ENCODE measurements at places on chromosomes 12 and 14.

DNA sequence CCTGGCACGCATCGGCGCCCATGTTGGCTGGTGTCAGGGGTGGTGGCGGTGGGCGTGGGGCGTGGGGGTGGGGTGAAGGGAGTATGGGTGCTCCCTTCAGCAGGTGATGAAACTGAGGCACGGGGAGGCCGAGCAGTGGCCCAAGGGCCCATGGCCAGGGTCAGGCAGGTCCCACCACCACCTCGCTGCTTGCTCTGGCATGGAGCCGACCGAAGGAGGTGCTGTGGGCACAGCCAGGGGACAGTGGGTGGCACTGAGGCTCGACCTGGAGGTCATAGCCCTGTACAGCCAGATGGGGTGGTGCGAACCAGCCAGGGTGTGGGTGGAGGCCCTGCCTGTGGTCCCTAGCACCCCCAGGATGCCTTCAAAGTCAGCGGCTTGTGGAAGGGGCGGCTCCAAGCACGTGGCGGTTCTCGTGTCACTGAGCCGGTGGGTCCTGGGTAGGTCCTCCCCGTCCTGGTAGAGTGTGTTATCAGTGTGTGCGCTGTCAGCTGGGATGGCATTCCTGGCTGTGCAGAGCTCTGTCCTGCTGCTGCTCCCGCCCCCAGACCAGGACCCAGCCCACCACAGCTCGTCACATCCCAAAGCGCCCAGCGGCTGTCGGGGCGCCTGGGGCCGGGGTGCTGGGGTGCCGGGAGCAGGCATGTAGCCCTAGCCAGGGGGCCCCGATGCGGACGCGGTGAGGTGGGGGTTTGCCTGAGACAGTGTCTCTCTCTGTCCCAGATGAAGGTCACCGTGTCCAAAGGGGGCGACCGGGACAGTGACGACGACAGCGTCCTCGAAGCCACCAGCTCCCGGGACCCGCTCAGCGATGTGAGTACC lies 35.3 kb downstream of the FBRSL1 start:
- no peak for DNase-seq

GRCh38 chr12:68406134-68406576 lies 74.0 kb upstream of the MDM1 start:
- DNase-seq = peak; percentile 35

DNA sequence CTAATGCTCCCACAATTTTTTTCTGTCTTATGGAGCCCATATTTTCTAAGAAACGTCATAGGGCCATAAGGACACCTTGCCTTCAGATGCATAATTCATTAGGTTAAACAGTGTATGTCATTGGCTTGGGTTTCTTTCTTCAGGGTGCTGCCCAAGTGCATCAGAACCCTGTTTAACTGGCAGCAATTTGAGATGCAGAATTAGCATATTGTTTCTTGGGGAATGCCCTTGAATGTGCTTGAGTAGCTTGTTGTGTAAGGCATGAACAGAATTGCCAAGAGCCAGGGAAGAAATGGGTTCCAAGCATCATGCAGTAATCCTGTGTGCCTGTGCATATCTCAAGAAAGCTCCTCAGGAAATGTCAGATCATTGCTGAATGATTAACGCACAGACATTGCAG lies 277.2 kb downstream of the SYT1 start:
- DNase-seq = no peak

GRCh38 chr12:111430433-111431353 lies 25.0 kb downstream of the SH2B3 start:
- DNase-seq = no peak

DNA sequence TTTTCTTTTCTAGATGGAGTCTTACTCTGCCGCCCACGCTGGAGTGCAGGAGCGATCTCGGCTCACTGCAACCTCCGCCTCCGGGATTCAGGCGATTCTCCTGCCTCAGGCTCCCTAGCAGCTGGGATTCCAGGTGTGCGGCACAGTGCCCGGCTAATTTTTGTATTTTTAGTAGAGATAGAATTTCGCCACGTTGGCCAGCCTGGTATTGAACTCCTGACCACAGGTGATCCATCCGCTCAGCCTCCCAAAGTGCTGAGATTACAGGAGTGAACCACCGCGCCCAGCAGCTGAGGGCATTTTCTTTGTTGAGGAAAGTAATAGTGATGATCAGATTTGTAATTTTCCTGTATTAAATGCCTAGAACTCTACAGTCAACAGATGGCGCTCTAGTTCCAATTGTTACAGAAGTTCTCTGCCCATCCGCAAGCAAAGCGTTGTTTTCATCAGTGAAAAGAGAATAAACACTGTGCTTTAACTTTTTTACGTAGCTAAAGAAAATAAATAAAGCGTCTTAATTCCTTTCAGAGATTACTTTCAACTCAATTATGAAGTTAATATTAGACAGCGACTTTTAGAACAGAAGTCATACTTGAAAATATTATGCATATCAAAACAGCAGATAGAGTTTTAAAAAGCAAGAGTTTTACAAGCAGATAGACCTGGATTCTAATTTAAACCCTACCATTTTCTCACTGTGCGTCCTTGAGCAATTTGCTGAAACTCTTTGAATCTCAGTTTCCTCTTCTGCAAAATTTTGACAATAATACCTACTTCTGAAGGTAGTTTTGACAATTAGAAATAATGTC lies 335.1 kb downstream of the DUSP6 start:
- no peak for DNase-seq

DNA sequence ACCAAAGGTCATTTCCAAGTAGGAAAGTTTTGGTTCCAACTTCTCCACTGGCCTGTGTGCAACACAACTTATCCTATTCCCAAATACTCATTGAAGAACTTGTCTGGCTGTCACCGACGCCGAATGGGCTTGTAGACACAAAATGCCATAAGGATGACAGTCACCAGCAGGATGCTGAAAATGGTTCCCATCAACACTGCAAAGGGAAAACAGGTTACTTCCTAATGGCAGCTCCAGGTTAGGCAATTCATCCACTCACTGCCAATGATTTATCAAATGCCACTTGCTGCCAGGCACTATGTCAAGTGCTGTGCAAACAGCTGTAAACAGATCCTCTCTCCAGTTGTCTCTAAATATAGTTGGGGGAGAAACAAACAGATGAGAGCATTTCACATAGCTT lies 6.1 kb downstream of the C12orf76 start:
- DNase-seq = no peak

DNA sequence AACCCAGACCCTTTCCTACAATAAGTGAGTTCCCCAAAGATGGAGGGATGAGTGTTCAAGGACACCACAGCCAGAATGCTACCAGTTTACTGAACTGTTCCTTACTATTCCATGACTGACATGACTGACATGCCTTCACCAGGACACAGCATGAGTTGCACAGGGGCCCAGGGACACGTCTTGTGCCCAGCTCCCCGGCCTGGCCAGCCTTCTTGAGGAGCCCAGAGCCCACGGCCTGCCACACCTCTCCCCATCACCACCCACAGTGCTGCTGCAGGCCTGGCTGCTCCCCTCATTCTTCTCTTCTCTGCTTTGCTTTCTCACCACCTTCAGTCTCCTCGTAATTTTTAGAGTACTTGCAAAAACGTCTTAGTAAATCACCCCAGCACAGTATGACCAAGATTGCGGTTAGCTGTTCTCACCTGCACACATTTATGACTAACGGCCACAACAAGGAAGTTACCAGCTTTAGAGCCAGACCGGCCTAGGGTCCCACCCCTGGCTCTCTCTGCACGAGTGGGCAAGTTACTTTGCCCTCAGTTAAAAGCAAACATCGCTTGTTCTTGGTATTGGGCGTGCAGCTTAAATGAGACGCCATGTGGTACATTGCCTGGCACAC lies 18.5 kb downstream of the PPP2R5E start:
- DNase-seq = no peak

GRCh38 chr12:8912914-8913313 lies 1.4 kb upstream of the PHC1 start:
- DNase-seq = peak; percentile 27

GRCh38 chr12:14941369-14941768 lies 3.0 kb upstream of the ERP27 start:
- DNase-seq = no peak

- DNase-seq = no peak
Observed at GRCh38 chr12:39860695-39861094, 241.1 kb upstream of the ABCD2 start.

GRCh38 chr14:103436533-103436932 lies 51.3 kb downstream of the MARK3 start:
- DNase-seq = no peak

GRCh38 chr14:70186900-70187451 lies 1.8 kb downstream of the SLC8A3 start:
- no peak for DNase-seq

- DNase-seq = peak; percentile 70
Observed at GRCh38 chr14:96204151-96205058, at the start of gene BDKRB2. Gene BDKRB2, plus strand, starts transcription at chr14:96204839. Its CDS starts 32,269 bp downstream, at chr14:96237108.

DNA sequence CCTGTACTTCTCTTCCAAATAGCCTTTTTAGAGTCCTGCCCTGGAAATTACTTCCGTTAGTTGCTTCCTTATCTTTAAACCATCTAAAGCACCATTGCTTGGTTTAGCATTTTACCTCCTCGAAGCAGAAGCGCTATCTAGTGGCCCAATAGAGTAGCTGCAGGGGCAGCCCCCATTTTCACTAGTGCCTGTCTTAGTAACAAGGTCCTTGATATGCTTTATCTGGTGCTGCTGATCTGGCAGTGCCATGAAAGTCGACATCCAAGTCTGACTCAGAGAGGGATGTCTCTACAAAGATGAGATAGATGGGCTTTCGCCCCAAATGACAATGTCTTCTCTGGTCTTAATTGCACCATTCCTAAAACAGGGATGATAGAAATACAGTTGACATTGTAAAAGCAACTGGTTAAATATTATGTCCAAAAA lies 25.0 kb upstream of the CIT start:
- peak; percentile 74 for DNase-seq

GRCh38 chr12:114625294-114625851 lies 58.6 kb downstream of the TBX3 start:
- peak; percentile 76 for DNase-seq

- no peak for DNase-seq
Observed at GRCh38 chr12:101714877-101715444, 17.5 kb downstream of the CHPT1 start.

- DNase-seq = no peak
Observed at GRCh38 chr12:49366096-49366651, 1.1 kb upstream of the SPATS2 start.

DNA sequence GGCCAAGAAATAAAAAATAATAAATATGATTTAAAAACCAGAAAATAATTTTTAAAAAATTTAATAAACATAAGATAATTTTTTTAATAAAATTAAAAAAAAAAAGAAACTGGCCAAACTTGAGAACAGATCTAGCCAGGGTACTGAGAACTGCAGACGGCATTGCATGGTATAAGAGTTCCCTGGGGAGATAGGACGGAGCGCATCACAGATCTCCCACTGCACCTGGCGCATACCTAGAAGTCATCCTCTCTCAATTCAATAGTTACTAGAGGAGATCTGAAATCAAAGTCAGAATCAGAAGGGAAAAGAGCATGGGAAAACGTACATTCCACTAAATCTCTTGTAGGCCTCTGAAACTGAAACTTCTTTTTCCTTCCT lies 58.9 kb upstream of the BCL2L14 start:
- DNase-seq = no peak

GRCh38 chr12:126843915-126844669 lies 1422.9 kb upstream of the TMEM132C start:
- no peak for DNase-seq

DNA sequence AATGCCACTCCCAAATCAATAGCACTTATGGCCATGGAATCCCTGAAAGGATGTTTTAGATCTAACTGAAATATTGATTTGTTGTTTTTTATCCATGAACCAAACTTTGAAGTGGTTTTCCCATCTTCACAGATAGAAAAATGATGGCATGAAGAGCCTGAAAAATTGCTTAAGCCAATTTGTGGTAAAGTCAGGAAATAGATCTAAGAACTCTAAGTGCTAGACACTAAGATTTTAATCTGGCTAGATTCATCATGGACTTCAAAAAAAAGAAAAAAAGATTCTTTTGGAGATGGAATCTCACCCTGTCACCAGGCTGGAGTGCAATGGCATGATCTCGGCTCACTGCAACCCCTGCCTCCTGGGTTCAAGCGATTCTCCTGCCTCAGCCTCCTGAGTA lies 45.0 kb upstream of the STRN3 start:
- no peak for DNase-seq

GRCh38 chr12:49689785-49690184 lies 17.4 kb downstream of the FMNL3 start:
- no peak for DNase-seq

GRCh38 chr12:21718944-21719650 lies 55.4 kb downstream of the KCNJ8 start:
- DNase-seq = no peak

GRCh38 chr14:99023371-99023770 lies 248.6 kb downstream of the BCL11B start:
- DNase-seq = no peak

GRCh38 chr12:52204931-52205505 lies 13.2 kb upstream of the KRT80 start:
- no peak for DNase-seq

- no peak for DNase-seq
Observed at GRCh38 chr14:32719601-32720000, 219.1 kb upstream of the NPAS3 start.

GRCh38 chr12:94488463-94488862 lies 28.8 kb upstream of the CEP83 start:
- DNase-seq = no peak

GRCh38 chr12:28130625-28131598 lies 59.3 kb upstream of the CCDC91 start:
- no peak for DNase-seq

DNA sequence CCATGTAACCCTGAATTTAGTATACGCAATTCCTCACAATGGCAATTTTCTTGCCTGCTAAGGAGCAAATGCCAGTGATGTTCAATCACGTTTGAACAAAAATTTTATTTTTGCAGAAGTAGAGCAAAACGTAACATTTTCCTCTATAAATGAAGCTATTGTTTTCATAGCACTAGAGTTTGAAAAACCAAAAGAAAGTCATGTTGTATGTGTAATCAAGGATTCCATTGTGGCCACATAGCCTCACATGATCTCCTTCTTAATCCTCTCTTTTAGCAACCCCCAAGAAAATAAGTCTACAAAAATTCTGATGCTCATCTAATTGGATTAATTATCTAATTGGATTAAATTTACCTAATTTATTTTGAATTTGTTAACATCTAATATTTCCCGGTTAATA lies 1217.4 kb upstream of the FLRT2 start:
- no peak for DNase-seq

- no peak for DNase-seq
Observed at GRCh38 chr14:51368721-51369163, 128.7 kb downstream of the TMX1 start.

GRCh38 chr14:89165189-89166181 lies 251.5 kb downstream of the FOXN3 start:
- no peak for DNase-seq

DNA sequence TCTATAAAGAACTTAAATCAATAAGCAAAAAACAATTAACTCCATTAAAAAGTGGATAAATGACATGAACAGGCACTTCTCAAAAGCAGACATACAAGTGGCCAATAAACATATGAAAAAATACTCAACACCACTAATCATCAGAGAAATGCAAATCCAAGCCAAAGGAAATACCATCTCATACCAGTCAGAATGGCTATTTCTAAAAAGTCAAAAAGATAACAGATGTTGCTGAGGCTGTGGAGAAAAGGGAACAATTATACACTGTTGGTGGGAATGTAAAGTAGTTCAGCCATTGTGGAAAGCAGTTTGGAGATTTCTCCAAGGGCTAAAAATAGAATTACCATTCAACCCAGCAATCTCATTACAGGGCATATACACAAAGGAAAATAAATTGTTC lies 234.5 kb upstream of the PLXNC1 start:
- no peak for DNase-seq

- DNase-seq = no peak
Observed at GRCh38 chr14:24096545-24097181, 2.6 kb downstream of the PCK2 start.

GRCh38 chr12:54324617-54325441 lies at the start of gene COPZ1:
Gene COPZ1, plus strand, starts transcription at chr12:54325131. Its CDS starts 33 bp downstream, at chr12:54325164.
- DNase-seq = peak; percentile 95

- DNase-seq = peak; percentile 55
Observed at GRCh38 chr14:73457041-73457923, 1.1 kb downstream of the NUMB start.

All from Caco-2 (cell line).